ENCODE measurements at places on chromosomes 11 and 22.

GRCh38 chr22:25360411-25360810 lies 141.0 kb downstream of the CRYBB2 start:
- DNase-seq, result no peak

GRCh38 chr11:18527512-18527911 lies 770 bp upstream of the TSG101 start:
- DNase-seq, result no peak

GRCh38 chr11:113637636-113638035 lies 68.5 kb downstream of the TMPRSS5 start:
- DNase-seq, result no peak

DNA sequence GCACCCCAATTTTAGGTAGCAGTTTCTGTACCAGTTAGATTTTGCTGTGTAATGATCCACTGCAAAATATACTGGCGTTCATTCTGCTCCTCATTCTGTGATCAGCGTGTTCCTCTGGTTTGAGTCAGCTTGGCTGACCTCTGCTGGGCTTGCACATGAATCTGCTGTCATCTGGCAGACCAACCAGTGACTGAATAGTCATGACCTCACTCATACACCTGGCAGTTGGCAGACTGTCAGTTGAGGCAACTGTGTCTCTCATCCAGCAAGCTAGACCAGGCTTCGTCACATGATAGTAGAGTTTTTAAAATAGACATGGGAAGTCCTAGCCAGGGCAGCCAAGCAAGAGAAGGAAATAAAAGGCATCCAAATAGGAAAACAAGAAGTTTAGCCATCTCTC lies 316.3 kb upstream of the LARGE1 start:
- DNase-seq, result no peak

- DNase-seq, result no peak
Measured at GRCh38 chr11:34451053-34451452, 12.3 kb downstream of the CAT start.

- no peak for DNase-seq
Measured at GRCh38 chr11:64438986-64439771, 80.2 kb downstream of the RPS6KA4 start.

DNA sequence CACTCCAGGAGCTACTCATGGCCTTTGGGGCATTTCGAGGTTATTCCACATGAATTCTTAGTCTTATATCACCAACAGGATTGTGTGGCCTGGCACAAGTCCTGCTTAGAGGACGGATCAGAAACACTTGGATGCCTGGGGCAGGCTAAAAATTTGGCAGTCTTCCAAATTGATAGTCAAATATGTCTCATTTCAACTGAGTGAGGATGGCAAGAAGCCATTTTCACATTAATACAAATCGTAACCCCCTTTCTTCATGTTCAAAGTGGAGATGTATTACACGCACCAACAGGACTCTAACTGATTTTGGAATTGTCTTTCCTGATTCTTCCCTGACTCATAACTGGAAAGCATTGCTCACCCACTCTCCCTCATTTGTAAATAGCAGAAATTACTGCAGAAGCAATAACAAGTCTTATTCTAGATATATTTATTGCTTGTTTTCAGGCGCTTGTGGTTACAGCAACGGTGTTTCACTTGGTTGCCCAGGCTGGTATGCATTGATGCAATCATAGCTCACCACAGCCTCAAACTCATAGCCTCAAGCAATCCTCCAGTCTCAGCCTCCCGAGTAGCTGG lies 10.3 kb upstream of the CCDC86 start:
- DNase-seq, result no peak

DNA sequence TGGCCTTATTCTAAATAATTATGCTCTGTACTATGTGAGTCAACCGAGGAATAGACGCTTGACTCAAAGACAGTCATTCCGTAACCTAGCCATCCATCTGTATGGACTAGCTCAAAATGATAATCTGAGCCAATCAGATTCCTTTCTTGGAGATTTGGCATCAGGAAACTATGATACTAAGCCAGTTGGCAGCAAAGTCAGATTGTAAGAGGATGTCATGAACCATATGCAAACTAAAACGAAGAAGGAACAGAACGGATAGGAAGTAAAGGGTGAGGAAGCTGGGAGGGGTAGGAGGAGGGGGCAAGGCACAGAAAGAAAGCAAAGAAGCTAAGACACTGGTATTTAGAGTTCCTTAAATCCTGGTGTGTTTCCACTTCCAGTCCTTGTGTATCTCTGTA lies 10.7 kb upstream of the SESN3 start:
- DNase-seq, result no peak

DNA sequence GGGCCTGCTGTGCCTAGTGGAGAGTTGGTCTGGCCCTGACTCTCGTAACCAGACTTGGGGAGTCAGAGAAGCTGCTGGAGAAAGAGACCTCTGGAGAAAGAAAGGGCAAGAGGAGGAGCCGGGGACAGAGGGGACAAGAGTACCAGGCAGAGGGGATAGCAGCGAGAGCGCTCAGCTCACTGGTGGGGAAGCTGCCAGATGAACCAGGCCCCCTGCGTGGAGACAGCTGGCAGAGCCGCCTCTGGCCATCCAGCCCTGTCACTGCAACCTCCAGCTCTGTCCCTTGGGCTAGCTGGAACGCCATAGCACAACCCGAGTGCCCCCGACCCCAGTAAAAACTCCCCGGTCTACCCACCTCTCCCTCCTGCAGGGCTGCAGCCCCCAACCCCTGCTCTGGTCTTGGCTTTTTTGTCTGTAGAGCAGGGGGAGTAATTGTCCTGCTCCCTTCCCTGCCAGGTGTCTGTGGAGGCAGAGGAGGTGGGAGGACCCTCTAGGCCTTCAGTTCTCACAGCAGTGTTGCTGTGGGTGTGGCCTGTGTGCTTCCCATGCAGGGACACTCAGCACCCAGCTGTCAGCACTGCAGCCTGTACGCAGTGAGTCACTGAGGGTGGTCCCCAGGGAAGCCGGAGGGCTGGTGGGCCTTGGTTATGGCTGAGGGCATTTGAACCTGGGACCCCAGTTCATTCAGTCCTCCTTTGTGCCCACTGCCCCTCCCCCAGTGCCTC lies 4.8 kb upstream of the SUN2 start:
- no peak for DNase-seq

DNA sequence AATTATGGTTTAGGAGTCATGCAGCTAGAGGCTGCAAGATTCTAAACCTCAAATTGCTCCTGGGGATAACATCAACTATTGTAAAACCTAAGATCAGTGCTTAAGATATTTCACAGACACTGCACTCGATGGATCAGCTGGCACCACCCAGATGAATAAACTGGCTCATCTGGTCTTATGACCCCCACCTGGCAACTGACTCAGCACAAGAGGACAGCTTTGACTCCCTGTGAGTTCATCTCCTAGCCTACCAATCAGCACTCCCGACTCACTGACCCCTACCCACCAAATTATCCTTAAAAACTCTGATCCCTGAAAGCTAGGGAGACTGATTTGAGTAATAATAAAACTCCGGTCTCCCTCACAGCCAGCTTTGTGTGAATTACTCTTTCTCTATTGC lies 782 bp upstream of the TTC12 start:
- DNase-seq, result no peak

DNA sequence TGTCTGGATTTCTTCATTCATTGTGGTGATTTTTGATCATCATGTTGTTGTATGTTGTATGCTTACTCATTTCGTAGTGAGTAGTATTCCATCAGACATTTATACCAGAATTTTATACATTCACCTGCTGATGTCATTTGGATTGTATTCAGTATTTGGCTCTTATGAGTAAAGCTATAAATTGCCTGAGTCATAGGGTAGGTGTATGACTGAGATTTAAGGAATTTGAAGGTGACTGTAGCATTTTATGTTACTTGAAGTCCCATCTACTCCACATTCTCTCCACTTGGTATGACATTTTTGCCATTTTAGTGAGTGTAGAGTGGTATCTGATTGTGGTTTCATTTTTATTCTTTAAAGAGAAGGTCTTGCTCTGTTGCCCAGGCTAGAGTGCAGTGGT lies 548.2 kb downstream of the TBC1D22A start:
- DNase-seq, result no peak

- DNase-seq, result no peak
Measured at GRCh38 chr11:129279326-129280026, 87.4 kb upstream of the ARHGAP32 start.

DNA sequence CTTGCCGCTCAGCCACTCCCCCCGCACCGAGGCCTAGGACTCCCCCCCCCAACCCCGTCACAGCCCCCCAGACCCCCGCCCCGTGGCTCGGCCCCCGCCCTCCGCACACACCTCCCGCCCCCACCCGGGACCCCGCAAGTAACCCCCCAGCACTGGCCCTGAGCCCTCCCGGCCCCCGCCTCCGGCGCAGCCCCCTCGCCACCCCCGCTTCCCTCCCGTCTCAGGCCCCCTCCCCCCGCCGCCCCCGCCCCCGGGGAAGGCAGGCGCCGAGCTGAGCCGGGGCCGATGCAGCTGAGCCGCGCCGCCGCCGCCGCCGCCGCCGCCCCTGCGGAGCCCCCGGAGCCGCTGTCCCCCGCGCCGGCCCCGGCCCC lies 1.5 kb downstream of the SHANK3 start:
- DNase-seq, result no peak

- no peak for DNase-seq
Measured at GRCh38 chr11:117044287-117045035, 53.8 kb downstream of the SIK3 start.
